ENCODE measurements at places on chromosomes 13 and 19.

GRCh38 chr13:46860722-46861121, 36.1 kb downstream of the HTR2A start:
- DNase-seq = no peak

DNA sequence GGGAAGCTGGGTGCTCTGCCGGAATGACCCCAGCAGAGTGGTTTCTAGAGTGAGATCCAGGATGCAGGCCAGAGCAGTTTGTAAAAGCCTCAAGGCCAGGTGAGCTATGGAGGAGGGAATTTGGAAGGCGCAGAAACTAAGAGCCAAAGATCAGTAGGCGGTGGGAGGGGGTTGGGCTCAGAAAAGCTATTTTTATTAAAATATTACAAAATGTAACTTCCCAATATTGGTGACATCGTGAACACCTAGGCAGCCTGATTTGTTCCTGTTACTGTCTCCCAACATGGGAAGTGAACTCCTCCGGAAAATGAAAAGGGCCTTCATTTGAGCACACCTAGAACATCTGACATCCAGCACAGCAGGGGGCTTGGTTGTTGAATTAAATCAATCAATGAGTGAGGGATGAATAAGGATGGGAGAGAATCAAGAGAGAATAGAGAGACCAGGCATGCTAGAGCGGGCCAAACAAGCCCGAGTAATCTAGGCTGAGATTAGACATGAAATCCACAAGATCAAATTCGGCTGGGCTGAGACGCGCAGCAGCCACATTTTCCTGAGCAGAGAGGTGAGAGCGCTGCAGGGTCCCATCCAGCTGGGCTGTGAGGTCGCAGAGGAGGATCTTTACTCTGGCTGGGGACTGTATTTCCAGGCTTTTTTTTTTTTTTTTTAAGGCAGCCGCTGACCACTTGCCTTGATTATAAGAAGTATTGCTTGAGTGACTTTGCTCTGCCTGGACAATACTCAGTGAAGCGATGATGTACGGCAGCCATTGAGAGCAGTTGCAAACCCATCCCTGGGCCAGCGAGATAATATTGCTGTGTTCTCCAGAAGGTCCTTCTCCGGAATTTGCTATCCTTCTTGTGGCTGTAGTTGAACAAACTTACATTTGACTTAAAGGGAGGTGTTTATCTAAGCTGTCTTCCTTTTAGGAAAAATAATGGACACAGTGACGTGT, 178.0 kb upstream of the KL start:
- DNase-seq = no peak

- no peak for DNase-seq
These were observed 73.5 kb upstream of the C13orf46 start for GRCh38 chr13:114047358-114047881.

DNA sequence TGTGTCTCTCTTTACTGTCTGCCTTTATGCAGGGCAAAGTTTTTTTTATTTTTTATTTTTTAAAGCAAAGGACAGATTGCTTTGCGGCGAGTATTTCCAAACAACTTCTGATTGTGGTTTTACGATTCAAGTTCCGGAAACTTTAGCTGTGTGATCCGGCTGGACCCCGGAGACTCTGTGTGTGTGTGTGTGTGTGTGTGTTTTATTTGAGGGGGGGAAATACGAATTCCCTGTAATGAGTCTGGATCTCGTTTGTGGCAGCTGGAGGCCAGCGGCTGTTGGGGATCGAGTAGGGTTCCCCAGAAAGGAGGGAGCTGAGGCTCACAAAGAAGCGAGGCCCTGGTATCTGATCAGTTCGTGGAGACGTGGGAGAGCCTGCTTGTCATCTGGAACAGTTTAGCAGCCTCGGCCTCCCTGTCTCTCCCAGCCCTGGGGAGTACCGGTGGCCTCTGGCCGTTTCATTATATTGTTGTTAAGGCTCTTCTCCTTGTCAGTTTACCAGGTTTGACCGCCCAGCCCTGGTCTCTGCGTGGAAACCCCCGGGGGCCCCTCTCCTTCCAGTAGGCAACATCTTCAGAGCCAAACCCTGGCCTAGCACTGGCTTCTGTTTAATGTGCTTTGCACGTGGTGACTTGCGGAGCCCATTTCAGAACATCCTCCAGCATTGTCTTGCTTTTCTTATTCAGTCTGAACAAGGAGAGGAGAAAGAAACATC, 1.3 kb downstream of the FARP1 start:
- no peak for DNase-seq

- peak; percentile 33 for DNase-seq
These were observed 202.3 kb upstream of the KLHL1 start for GRCh38 chr13:70310396-70311119.

- DNase-seq = no peak
These were observed at the start of gene FXYD3 for GRCh38 chr19:35115177-35115951. TSS of gene FXYD3 (plus strand) at chr19:35115823. CDS start at chr19:35119377, 3,554 bp downstream.
